ENCODE measurements at places on chromosomes 6 and 20.

DNA sequence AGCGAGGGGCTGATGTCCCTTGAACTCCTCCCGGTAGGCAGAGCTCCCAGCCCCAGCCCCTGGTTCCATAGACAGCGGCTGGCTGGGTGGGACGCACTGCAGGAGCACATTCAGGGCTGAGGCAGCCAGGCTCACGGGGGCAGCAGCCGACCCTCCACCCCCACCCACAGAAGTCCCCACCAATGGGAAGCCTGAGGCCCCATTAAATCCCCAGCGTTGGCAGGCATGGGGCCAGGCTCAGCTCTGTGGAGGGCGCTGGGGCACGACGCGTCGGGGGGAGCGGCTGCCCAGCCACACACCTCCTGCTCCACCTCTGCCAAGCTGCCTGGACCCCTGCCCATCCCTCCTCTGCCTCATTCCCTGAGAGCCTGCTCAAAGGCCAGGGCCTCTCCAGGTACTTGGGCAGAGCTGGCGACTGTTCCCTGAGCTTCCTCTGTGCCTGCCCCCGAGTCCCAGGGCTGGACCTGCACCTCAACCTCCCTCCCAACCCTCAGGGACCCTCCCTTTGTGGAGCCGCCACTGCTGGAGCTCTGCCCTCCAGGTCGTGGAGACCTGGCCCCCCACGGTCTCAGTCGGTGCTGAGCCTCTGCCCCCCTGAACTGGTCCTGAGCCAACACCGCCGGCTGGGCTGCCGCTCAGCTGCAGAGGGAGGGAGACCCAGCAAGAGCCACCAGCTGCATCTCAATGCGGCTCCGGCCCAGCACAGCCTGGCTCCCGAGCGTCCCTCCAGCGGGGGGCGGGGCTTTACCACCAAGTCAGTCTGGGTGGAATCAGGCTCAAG is 9.1 kb downstream of the CHRNA4 start:
- no peak for DNase-seq

- no peak for DNase-seq
Measured at GRCh38 chr20:48740292-48740649, 87.5 kb downstream of the PREX1 start.

- DNase-seq, result peak; percentile 33
Measured at GRCh38 chr20:58891718-58892140, 39.2 kb downstream of the GNAS start.

DNA sequence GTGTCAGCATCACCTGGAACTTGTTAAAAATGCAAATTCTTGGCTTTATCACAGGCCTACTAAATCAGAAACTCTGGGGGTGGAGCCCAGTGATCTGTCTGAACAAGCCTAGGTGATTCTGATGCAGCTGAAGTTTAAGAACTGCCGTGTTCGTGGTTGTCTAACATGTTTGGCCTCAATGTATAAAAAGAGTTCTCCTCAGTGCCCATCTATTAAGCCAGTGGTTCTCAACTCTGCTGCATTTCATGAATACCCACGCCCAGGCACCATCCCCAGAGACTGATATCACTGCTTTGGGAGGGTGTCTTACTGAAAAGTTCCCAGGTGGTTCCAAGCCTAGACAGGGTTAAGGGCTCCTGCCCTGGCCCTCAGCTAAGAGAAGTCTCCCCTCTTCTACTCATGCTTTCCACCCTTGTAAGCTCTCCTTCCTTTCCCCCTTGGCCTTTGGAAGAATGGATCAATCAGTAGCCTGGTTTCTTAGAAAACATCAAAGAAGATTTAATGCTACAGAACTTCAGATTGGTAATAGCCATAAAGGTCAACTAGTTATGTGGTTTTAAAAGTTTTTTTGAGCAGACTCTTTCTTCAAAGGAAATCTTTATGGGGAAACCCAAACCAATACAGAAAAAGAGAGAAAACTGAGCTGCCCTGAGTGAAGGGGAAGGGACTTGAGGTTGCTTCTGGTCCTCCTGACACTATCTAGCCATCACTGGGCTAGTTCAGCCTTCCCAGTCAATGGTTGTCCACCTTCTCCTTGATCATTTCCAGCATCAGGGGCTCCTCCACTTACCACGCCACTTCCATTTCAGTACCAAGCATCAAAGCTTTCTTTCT is 38.9 kb upstream of the TNFAIP3 start:
- no peak for DNase-seq

GRCh38 chr6:91483415-91484105 is 896.7 kb upstream of the MAP3K7 start:
- DNase-seq, result no peak

- peak; percentile 59 for DNase-seq
Measured at GRCh38 chr20:3407040-3407770, at the start of gene DNAAF9. DNAAF9 (minus strand) TSS chr20:3407669; CDS start chr20:3407557, 112 bp downstream.
